ENCODE measurements at places on chromosomes 11 and 22.

- no peak for DNase-seq
Measured at GRCh38 chr11:2699185-2699530, 636 bp downstream of the KCNQ1OT1 start.

- no peak for DNase-seq
Measured at GRCh38 chr11:16511116-16512114, 155.1 kb upstream of the SOX6 start.

- no peak for DNase-seq
Measured at GRCh38 chr11:34749666-34750659, 129.1 kb downstream of the EHF start.

DNA sequence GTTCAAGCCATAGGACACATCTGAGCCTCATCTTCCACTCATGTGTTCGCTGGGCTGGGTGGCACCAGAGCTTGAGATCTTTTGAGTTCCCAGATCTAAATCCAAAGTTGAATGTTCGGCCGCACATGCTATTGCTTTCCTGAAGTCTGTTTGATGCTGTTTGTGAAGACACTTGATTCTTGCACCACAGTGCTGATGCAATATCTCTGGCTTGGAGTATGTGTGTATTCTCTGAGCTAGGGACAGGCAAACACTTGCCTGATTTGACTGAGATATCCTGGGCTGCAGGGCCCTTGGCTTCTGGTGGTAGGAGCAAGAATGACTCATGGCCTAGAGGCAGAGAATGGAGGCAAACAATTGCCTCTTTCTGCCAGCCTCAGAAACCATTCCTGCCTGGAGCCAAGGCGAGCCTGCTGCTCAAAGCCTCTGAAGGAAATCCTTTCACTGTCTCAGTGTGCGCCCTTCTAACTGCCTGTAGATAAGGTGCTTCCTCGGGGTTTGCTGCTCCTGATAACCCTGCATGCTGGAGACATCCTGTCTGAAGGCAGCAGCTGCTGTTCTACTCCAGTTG lies 73.0 kb downstream of the CYB5R2 start:
- DNase-seq: no peak

DNA sequence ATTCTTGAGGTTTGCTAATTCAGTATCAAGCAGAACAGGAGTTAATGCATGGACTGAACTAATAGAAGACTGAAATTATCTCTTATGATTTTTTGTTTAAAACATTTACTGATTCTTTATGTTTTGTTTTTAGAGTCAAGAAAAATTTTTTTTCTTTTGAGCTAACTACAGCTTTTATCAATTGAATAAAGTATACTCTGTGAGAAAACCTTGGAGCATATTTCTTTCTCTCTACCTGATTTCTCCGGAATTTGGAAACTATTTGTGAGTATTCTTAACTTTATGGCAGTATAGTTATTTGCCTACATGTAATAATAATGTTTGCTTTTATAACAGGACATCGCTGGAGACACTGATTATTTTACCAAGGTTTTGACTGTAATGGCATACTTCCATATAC lies 18.1 kb upstream of the CRTAM start:
- DNase-seq: no peak

DNA sequence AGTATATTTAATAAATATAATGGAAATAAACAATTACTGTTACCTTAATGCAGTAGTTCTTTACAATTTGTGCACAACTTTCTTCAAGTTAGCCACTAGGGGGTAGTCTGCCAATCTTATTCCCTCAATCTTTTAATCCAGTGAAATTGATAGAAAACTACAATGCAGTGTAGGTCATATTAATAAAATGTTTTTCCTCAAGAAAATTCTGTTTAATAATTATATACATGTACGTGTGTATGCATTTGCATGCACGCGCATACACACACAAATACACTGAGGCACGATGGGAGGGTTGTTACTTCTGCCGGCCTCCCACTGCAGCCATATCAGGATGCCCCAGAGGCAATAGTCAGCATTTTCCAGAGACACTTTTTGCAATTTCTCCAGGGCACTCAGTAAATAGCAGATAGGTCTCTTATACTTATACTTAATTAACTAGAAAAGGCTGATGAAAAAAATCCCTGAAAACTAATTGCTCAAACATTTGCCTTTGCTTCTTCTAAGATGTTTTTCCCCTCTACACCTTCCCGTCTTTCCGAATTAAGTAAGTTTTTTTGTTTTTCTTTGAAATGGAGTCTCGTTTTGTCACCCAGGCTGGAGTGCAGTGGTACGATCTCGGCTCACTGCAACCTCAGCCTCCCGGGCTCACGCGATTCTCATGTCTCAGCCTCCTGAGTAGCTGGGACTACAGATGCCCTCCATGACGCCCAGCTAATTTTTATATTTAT lies 3.1 kb downstream of the GAB2 start:
- no peak for DNase-seq

- no peak for DNase-seq
Measured at GRCh38 chr11:46554213-46555147, 39.3 kb downstream of the AMBRA1 start.

All from GM19239 (cell line).